Daoy (cell line): ENCODE measurements at places on chromosomes 12 and 14. TPM values are rescaled to one million over a fixed set of nuclear protein-coding genes. Genes with fewer than 3 reads are reported as not detected.
A peak's percentile ranks its signal among the peaks of the same experiment; 100 is the strongest.

GRCh38 chr14:47857646-47858045 lies 182.2 kb upstream of the MDGA2 start:
- no peak for DNase-seq

The NKX2-1 gene
- total RNA-seq, result 4.7 and 5.1 TPM in 2 replicates

DNA sequence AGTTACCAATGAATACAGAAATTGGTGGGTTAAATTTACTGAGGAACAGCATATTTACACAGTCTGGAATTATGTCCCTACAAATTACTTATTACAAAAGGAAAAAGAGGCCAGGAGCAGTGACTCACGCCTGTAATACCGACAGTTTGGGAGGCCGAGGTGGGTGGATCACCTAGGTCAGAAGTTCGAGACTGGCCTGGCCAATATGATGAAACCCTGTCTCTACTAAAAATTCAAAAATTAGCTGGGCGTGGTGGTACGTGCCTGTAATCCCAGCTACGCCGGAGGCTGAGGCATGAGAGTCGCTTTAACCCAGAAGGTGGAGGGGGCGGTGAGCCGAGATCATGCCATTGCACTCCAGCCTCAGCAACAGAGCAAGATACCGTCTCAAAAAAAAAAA lies 52.6 kb downstream of the HECTD1 start:
- DNase-seq, result no peak

DNA sequence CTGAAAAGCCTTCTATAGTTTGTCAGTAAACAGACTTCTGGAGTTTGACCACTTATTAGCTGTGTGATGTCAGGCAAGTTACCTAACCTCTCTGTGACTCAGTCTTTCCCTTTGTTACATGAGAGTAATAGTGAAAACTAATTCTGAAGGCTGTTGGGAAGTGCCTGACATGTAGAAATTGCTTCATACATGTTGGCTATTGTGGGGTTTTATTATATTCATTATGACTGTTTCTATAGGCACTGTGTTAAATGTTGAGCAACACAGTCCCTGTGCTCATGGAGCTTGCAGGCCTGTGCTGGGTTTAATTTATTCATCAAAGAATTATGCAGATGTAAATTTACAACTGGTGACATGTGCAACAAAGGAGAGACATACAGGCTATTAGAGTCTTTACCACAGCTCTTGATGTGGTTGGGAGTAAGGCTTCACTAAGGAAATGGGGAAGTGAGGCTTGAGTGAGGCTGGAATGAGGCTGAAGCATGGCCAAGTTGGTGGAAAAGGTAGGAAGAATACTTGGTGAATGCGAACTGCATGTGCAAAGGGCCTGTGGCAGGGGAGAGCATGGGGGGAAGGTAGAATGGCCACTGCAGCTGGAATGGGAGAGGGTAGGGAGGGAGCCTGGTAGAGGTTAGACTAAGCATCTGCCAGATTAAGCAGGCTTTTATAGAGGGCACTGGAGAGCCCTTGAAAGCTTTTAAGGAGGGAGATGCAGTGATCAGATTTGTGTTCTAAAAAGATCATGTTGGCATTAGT lies 236.4 kb upstream of the CRY1 start:
- peak; percentile 22 for DNase-seq

The CLEC14A gene
- total RNA-seq, result not detected in 2 replicates

DNA sequence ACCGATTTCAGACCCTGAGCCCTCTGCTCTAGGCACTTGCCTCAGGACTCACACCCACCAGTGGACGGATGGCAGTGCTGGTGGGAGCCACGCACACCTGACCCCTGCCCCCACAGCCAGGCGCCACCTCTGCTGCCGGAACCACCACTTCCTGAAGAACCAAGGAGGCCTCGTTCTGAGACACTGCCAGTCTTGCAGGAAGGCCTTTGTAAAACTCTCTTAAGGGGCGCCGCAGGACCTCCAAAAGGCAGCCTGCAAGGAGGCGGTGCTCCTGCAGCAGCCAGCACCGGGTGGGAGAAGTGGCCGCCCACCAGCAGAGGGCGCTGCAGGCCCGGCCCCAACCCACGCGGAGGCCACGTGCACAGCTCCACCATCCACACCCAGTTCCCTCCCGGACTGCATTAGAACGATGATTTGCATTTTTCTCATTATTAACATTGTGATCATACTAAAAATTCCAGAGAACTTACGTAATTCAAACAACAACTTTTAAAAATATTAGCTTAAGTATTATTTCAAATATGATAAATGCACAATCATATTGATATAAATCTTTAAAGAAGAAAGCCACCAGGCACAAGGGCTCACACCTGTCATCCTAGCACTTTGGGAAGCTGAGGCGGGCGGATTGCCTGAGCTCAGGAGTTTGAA lies 12.8 kb downstream of the STX2 start:
- DNase-seq, result peak; percentile 47

DNA sequence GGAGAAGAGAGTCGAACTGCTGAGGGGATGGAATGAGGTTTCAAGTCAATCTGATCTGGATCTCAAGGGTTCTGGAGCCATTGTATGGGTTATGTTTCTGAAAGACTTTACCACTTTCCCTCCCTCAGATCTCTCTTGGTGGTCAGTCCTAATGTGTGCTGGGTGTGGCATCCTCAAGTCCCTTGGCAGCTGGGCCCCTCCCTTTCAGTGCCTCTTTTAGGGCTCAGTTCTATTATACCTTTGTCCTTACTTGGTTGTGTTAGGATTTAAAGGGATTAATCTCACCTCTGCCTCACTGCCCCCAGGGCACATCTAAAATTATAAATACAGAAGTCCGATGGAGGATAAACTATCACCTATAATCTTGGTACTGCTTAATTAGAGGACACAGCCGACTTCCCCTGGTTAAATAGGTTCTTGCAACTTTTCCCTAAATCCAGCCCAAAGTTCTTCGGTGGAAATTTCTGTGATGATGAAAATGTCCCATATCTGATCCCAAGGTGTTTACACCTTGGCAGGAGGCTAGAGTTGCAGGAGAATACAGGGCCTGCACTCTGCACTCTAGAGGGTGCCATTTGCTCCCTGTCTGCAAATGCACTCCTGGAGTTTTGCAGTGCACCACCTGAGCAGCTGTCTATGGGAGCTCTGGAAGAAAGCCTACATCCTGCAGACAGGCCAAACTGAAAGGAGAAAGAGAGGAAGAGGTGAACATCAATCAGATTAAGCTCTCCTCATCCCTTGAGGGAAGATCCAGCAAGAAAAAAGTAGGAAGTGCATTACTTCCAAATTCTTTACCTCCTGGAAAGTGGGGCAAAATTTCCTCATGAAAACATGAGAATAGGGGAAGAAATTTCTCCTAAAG lies 106.8 kb downstream of the NUAK1 start:
- DNase-seq, result no peak

GRCh38 chr14:61130512-61131260 lies 149.6 kb downstream of the SLC38A6 start:
- no peak for DNase-seq

GRCh38 chr14:47511829-47512228 lies 163.6 kb downstream of the MDGA2 start:
- DNase-seq, result no peak

DNA sequence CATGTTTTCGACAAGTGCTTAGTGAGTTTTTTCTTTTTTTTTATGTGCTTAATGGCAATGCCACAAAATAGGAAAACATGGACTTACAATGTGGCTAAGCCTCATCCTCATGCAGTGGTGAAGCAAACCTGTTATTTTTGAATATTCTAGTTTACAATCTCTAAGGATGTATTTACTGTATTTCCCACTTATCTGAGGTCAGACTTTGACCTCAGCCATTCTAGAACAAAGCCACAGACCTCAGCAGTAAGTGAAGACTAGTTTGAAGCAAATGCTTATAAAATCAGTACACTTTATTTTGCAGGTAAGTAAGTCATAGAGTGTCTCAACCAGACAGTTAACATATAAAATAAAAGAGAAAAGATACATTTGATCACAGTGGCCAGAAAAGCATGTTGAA lies 130.1 kb downstream of the CCDC91 start:
- DNase-seq, result no peak

GRCh38 chr12:57614178-57614947 lies 3.1 kb downstream of the ARHGEF25 start:
- no peak for DNase-seq

DNA sequence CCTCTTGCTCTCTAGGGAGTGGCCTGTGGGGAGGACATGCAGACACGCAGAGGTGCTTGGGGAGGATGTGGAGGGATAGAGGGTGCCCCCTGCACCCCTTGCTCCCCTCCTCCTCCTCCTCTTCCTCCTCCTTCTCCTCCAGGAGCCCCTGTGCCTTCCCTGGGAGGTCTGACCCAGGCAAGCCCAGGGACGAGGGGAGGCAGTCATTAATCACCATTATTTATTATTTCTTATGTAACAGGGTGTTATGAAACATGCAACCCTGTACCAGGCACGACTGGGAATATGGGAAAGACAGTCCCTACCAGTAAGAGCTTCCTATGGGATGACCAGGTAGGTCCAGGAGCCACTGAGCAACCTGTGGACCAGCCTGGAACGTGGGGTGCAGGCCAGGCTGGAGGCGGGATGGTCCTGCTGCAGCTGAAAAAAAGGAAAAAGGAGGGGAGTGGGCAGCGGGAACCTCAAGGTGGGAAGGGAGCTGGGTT lies 22.5 kb upstream of the PGF start:
- no peak for DNase-seq

The ACOT4 gene
- 0.39 and 1.1 TPM in 2 replicates for total RNA-seq

DNA sequence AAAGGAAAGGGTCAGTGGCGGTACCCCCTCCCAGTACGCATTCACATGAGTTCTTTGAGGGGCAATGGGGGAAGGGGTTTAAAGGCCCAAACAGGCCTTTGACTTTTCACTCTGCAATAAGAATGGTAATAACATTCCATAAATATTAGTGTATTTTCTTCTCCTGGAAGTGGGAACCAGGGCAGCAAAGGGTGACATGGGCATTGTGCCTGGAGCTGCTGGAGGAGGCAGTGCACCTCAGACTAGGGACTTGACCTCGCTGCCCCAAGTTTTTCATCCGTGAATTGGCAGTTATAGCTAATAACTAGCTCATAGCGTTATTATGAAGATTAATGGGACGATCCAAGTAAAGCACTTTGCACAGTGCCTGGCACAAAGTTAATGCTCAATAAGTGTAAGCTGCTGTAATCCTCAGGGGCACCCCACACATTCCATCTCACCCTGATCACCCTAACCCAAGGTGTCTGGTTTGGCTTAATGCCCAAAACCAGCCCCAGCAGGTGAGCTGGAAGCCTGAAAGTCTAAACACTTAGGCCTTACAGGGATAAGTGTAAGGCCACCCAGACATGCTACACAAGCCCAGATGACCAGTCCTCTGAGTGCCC lies 2.8 kb upstream of the KCNH3 start:
- no peak for DNase-seq
